ENCODE measurements at places on chromosomes 7 and 10.

DNA sequence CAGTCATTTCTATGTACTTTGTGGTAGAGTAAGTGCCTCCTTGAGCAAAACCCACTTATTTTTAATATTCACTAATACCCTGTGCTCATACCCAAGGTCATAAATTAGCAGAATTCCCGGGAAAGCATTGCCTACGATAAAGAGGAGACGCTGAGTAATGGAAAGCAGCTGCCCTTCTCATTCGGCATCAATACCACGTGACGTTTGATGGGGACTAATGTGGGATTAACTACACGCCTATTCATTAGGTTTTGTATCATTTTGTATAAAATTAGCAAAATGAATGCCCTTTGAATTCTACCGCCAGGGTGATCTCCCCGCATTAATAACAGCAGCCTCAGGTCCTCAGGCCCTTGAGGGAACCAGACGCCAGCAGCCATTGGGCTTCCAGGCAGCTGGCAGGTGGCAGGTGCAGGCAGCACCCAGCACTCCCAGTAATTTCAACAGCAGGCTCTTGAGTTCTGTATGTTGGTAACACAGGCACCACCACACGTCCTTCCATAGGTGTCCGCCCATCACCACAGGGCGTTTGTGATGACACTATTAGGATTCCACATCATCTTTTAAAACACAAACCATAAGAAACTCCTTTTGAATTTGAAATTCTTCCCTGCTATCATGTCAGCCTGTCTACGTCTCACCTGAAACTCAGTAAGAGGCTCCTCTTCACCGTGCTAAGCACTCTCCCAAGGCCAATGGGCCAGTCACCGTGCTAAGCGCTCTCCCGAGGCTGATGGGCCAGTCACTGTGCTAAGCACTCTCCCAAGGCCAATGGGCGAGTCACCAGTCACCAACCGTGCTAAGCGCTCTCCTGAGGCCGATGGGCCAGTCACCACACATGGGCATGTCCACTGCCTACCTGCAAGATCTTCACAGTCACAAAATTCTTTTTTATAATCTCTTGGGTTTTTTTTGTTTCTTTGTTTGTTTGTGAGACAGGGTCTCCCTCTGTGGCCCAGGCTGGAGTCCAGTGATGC, 509.4 kb downstream of the PTPRN2 start:
- no peak for DNase-seq

GRCh38 chr10:14803827-14804226, 29.1 kb upstream of the FAM107B start:
- DNase-seq = no peak

DNA sequence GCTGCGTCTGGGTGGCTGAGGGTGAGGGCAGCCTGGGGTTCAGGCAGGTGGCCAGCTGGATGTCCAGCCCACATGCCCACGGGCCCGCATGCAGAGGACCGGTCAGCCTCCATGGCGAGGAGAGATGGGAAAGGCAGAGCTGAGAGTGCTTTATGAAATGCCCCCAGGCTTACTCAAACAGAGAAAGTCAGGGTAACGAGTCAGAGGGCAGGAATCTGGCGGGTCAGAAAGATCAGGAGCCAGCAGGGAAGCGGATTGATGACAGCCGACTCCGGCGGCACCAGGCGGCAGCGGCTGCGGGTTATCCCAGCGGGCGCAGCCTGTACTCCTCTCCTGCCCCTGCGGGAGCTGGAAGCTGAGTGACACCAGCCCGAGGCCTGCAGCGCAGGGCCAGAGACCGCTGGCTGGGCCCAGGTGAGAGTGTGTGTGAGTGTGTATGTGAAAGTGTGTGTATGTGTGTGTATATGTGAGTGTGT, 13.4 kb downstream of the SLC13A4 start:
- DNase-seq = peak; percentile 74

GRCh38 chr10:112583236-112583939, 136.4 kb downstream of the VTI1A start:
- DNase-seq = no peak

DNA sequence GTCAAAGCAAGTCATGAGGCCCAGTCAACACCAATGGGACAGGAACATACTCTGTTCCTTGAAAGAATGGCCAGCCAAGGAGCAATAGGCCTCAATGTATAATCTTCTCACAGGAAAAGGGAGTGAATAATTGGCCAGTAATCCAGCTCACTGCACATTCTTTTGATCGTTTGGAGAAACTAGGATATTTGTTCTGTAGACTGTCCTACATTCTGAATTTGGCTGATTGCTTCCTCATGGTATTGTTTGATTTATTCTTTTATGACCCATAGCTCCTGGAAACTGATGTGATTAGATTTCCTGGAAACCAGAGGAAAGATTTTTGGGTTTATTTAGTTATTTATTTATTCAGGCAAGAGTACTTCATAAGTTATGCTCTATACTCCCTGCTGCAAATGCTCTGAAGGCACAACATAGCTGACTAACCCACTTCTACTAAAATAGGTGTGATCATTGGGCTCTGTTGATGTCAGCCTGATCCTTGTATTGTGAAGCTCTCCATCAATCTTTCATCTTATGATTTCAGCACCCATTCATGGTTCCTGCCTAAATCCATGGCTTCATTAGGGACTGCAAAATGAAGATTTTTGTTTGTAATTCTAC, 745.2 kb downstream of the SUGCT start:
- DNase-seq = no peak

DNA sequence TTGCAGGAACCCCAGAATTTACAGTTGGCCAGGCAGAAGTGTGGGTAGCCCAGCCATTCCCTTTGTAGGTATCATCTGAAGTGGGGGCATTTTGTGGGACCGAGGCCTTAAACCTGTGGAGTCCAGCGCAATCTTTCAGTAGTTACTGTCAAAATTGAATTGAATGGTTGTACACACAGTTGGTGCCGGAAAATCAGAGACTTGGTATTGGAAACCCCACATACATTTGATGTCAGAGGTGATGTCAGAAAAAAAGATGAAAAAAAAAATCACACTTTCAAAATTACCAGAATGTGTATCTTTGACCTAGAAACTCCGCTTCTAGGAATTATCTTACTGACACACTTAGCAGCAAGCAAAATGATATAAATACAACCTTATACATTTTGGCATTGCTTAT, 153.8 kb upstream of the PLXNA4 start:
- no peak for DNase-seq

GRCh38 chr7:104059103-104059502, 69.6 kb upstream of the RELN start:
- no peak for DNase-seq

DNA sequence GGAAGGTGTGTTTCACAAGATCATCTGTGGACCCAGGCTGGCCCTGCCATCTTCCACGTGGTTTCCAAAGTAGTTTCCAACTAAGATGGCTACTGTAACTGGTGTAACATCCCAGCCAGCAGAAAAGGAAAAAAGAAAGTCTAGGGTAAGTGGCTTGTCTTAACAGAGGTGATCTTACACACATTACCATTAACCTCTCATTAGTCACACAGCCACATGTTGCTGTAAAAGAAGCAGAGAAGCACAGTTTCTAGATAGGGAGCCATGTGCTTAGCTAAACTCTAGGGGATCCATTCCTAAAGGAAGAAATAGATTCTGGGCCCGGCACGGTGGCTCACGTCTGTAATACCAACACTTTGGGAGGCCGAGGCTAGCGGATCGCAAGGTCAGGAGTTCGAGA, 54.3 kb downstream of the ZNF438 start:
- DNase-seq = peak; percentile 47

- no peak for DNase-seq
These were observed 15.3 kb upstream of the SUN1 start for GRCh38 chr7:816751-817671.

- DNase-seq = no peak
These were observed 35.2 kb upstream of the EN2 start for GRCh38 chr7:155422599-155423336.

DNA sequence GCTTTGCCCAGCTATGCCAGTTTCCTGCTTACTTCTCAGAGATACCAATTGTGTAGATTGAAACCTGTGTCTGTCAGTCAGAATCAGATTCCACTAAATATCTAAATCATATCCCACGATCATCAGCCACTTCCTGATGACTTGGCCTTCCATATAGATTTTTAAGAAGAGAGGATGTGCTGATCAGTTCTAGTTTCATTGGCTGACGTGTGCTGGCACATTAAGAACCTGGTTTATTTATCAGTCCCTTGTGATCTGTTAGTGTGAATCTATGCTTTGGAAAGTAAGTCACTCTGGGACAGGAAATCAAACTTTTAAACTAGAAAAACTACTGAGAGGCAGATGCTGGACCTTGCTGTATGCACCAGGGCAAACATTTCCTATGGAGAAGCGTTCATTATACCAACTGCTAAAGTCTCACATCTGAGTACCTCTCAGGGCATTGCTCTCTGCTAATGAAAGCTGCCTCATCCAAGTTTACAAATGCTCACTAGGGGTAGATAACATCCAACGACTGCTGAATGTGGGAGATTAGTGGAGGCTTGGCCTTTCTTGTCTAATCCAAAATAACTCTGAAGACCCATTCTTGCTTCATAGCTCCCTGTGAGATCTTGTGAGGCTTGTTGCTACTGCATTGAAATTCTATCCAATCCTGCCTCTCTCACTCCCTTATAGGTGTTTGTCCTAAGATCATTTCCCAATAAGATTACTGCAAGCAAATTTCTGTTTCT, 109.1 kb downstream of the ARL4A start:
- no peak for DNase-seq

GRCh38 chr10:81866753-81867152, 8.2 kb upstream of the NRG3 start:
- DNase-seq = no peak

DNA sequence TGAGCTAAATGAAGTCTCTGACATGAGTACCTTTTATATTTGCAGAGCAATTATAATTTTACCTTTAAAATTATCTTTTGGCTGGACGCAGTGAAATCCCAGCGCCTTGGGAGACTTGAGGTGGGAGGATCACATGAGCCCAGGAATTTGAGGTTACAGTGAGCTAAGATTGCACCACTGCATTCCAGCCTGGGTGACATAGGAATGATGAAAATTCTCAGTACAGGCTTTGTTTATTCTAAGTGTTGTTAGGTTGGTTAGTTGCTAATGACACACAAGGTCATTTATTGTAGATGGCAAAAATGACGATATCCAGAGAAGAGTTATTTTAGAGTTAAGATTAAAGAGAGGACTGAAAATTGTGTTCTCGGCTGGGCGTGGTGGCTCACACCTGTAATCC, 87.6 kb downstream of the XRCC2 start:
- peak; percentile 53 for DNase-seq

Measured in IMR-90 (cell line).